Effector CD8-positive, alpha-beta T cell (primary cell): ENCODE measurements at places on chromosomes 1 and 21.

DNA sequence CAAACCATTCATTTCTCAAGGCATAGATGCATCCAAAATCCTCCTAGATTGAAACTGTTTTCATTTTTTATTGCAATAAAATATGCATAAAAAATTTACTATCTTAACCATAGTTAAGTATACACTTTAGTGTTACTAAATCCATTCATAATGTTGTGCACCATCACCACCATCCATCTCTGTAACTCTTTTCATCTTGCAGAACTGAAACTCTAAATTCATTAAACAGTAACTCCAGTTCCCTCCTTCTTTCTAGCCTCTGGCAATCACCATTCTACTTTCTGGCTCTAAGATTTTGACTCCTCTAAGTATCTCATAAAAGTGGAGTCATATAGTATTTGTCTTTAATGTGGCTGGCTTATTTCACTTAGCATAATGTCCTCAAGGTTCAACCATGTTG lies 236.8 kb downstream of the SMYD3 start:
- DNase-seq, result no peak

DNA sequence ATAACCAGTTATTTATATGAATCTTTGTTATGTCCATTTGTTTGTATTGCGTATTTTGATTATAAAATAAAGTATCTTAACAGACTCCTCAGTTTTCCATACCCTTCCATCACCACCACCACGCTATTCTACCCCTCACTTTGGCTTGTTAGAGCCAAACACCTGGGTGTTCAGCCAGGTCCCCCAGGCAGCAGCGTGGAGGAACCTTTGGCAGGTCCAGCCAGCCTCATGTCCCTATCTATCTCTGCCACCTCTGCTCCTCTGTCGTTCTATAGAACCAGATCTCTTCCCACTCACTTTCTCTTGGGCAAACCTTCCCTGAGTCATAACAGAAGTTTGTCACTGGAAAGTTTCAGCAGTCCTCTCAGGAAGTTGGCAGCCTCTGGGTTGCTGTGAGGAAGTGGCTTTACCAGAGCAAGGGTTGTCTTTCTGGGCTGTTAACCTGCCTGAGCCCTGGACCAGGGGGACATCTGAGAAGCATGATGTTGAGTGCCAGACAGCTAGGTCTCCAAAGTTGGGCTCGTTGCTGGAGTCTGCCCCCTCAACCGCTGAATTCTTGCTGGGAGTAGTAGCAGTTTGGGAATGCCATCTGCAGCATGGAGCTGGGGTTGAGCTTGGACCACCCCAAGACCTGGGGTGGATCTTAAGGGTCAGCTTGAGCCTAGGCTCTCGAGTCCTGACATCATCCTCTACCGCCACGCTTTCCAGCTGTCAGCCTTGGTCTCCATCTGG lies 996 bp upstream of the SH3BGRL3 start:
- no peak for DNase-seq

DNA sequence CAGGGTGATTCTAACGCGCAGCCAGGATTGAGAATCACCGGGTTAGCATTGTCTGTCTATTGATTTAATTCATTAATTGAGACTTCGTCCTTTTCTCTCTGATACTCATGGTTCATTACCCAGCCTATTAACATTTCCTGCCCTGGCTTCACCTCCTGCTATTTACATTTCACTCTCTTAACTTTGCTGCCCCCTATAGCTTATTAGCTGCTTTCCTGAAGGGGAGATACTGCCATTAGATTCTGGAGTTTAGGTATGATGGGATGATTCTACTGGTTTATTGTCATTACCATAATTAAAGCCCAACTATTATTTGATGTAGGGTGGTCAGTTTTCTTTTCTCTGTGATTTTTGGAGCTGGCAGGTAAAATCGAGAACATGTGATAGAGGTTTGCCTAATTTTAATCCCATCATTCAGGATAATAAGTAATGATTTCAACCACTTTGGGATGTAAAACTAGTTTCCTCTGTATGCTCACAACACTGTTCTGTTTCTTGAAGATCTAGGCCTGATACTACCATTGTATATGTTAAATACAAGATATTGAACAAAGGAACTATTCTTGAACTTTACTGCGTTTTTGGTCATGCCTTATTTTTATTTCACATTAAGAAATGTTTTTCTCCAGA lies 6.4 kb downstream of the PPP2R5A start:
- no peak for DNase-seq

- DNase-seq, result no peak
Measured at GRCh38 chr1:35029761-35030160, 2.0 kb downstream of the ZMYM6 start.

GRCh38 chr1:108570128-108570527 lies 10.2 kb downstream of the EEIG2 start:
- DNase-seq, result no peak
